ENCODE measurements at places on chromosomes 13 and 19.

DNA sequence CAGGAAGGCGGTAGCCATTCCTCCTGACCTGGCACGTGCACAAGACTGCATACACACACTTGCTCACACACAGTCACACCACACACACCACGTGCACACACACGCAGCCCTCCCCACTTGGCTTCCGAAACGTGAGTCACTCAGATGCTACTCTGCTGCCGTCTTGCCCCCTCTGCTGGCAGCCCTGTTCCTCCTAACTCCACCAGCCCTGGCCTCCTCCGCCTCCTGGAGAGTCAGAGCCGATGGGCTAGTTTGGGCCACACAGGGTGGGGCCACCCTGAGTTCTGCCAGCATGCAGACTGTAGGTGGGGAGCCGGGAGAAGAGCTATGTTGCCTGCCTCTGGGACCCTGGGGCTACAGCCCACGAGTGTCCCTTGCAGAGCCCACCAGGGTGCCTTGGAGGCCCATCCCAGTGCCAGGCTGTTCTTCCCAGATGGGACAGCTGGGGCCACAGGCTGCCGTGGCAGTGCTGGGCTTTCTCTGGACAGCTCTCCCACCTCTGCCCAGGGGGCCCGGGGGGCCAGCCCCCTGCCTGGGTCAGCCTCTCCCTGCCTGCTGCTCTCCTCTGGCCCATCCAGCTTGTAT is 12.1 kb downstream of the PIN1 start:
- peak; percentile 35 for DNase-seq

DNA sequence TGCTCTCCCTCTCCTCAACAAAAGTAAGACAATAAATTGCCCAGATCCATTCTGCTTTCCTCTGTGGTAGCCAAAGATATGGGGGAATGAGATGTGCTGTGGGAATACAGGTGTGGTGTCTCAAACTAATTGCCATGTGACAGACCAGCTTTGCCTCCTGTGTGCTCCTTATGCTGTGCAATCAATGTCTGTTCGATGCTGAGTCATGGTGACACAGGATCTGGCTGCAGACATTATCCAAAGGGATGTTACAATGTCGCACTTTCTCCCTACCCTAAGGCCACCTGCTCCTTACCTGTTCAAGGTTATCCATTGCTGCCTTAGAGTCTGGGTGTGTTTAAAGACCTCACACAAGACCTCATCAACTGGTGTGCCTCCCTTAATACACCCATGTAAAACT is 32.5 kb downstream of the FGF14 start:
- DNase-seq: no peak

- no peak for DNase-seq
These were observed 1.2 kb downstream of the CD70 start for GRCh38 chr19:6589711-6590257.

- no peak for DNase-seq
These were observed 1.9 kb downstream of the RAB11B start for GRCh38 chr19:8392017-8392591.

All from activated CD4-positive, alpha-beta T cell treated with anti-CD3 and anti-CD28 coated beads for 24 hours (primary cell).